ENCODE measurements at places on chromosomes 13 and 19.

DNA sequence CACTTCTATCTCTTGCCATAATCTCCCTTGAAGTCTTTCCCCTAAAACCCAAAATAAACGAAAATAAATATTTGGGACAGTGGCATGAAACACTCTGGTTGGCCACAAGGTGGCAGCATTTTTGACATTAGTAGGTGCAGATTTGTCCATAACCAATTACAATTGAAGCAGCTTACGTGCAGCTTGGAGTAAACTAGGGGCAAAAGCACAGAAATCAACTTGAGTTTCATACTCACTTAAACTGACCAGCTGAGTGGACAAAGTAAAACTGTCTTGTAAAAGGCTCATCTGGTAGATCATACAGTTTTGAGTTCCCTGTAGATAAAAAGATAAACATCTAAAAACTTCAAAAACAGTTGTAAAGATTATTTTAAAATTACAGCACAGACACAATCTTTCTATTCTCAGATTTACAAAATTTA, 18.8 kb downstream of the PDCD5 start:
- DNase-seq, result peak; percentile 7

DNA sequence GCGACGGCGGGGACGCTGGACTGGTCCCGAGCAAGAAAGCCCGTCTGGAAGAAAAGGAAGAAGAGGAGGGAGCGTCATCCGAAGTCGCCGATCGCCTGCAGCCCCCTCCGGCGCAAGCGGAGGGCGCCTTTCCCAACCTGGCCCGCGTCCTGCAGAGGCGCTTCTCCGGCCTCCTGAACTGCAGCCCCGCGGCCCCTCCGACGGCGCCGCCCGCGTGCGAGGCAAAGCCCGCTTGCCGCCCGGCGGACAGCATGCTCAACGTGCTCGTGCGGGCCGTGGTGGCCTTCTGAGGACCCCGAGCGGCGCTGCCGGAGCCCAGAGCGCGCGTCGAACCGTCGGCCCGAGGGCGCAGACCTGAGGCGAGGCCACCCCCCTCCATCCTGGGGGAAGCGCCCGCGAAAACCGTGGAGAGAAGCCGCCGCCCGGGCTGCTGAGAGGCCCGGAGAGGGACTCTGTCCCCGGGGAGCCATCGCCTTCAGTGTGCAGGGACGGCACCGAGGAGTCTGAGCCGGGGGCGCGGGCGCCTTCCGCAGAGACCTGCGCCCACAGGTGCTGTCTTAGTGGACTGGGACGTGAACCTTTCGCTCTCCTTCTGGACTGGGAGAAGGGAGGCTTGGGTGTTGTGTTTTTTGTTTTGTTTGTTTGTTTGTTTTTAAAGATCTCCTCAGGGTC, 3.5 kb downstream of the IER2 start:
- no peak for DNase-seq

- DNase-seq, result no peak
Observed at GRCh38 chr19:19061506-19061905, 2.3 kb upstream of the SLC25A42 start.

DNA sequence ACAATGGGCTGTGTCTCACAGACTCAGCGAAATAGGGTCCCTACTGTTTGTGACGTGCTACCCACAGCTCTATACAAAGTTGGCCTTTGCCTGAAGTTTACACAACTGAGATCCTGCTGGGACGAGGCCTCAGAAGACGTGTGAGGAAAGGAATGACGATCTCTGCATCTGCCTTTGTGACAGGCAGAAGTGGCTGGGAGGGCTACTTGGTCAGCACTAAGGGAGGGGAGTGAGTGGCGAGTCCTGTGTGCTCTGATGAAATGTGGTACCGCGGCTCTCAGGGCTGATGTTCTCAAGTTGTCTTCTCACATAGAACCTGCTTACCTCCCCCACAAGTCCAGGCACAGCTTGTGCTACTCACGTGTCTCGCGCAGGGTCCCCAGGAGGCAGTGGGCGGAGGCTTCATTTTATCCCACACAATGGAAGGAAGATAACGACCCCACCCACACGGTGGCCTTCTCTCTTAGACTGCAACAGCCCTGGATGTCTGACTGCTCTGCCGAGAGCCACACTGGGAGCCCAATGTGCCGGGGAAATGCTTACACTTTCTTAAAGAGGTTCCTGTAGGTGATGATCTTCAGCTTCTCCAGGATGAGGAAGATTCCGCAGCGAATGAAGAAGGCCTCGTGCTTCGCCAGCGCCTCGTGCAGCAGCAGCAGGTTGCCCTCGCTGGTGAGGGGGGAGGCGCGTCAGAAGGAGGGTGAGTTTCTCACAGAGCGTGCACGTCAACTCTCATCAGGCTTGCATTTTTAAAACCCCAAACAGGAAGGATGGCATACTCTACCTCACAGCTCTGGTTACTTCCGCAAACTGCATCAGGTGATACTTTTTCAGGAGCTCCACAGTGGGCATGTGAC, 21.2 kb downstream of the PROZ start:
- DNase-seq, result no peak

DNA sequence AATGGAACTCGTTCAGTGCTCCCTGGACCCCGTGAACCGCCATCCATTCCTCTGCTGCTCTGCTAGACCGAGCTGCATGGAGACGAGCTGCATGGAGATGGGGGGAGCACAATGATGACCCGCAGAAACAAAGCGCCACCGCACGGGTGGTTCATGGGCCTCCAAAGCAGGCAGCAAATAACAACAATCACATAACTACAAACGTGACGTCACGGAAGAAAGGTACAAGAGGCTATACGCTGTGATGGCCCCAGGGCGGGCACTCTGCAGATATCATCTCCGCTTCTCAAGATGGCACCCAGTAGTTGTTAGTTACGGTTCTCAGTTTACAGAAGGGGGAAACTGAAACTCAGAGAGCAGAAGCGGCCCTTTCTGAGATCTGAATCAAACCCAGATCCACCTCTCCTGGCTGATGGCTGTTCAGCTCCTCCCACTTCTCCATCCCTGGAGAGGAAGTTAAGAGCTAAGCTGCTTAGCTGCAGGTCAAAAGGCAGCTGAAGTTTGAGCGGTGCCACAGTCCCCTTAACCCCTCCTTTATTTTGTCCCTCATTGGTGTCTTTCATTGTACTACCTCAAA, 1.7 kb downstream of the ATP13A1 start:
- DNase-seq, result no peak

DNA sequence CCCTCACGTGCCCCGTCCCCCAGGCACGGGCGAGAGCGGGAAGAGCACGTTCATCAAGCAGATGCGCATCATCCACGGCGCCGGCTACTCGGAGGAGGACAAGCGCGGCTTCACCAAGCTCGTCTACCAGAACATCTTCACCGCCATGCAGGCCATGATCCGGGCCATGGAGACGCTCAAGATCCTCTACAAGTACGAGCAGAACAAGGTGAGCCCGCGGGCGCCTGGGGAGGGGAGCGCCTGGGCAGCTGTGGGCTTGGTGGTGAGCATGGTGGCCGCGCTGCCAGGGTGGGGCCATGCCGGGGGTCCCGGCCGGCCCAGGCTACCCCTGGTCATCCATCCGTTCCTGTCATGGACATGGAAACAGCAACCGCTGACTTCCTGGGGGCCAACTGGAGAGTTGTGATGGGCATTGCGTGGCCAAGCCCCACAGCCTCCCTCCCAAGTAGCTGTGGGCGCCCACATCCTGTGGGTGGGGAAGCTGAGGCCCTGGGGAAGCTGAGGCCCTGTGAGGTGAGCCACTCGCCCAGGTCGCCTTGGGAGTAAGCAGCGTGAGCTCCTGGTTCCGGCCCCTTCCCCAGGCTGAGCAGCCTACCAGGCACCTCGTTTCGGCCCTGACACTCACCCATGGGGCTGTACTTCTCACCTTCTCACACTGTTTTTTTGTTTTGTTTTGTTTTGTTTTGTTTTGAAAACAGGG, 16.1 kb downstream of the GNA11 start:
- no peak for DNase-seq

DNA sequence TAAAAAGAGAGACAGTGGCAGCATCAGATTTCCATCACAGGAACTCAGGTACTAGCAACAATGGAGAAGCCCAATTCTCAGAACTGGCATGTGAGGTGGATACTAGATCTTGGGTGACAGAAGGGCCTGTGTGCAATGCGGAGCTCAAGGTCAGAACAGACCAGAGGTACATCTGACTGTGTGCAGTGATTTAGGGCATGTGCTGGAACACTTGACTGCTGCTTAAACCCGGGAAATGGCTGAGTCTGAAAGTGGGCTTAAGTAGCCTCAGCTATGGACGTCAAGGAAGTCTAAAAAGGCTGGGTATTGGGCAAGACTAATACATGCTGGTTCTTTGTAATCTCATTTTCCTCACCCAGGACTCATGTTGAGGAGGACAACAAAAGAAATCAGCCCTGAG, 182.2 kb downstream of the LACC1 start:
- DNase-seq, result no peak

DNA sequence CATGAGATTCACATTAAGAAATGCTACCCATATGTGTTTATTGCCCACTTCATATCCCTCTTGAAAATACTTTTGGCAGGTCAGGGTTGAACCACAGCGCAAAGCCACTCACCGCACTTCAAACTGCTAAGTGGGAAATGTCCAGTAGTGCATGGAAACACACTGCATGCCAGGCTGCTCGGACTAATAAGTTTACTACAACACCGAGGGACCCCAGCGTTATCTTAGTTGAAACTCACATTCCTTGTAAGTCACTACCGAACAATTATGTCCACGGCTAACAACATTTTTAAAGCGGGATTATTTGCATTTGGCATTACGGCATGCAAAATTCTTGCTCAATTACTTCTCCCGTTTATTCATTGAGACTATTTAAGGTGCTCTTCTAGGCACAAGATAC, 4.0 kb downstream of the BRD4 start:
- DNase-seq, result no peak

- DNase-seq, result no peak
Observed at GRCh38 chr13:42405665-42406390, 133.9 kb downstream of the AKAP11 start.

GRCh38 chr19:7211191-7211951, 82.8 kb downstream of the INSR start:
- DNase-seq, result no peak

DNA sequence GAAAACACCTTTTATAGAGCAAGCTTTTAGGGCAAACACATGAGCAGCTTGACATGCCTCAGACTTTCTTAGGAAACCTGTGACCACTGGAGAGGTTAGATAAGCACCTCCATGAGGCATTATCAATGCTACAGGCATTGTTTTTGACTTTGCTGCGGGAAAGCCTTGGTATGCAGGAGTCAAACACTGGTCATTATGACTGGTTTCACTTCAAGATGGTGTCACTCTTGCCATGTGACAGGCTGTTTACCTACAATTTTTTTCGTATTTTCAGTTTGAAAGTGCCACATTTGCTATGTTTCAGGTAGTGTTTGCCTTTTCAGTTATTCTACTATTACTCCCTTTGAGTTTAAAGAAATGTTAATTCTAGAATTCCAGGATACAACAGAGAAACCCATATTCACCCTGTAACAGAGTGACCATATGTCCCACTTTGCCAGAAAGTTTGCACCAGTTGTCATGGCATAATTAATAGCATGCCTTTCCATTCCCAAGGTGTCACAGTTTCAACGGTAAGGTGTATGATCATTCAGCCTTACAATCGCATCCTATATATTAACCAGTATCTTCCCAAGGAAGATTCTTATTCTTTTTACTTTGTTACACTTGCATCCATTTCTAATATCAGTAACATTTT, 33.0 kb downstream of the USP12 start:
- no peak for DNase-seq
